ENCODE measurements at places on chromosomes 3 and 15.

GRCh38 chr3:157336252-157337009 is 100.2 kb upstream of the PTX3 start:
- DNase-seq, result no peak

- no peak for DNase-seq
These were observed 45.1 kb upstream of the AMOTL2 start for GRCh38 chr3:134419214-134419959.

DNA sequence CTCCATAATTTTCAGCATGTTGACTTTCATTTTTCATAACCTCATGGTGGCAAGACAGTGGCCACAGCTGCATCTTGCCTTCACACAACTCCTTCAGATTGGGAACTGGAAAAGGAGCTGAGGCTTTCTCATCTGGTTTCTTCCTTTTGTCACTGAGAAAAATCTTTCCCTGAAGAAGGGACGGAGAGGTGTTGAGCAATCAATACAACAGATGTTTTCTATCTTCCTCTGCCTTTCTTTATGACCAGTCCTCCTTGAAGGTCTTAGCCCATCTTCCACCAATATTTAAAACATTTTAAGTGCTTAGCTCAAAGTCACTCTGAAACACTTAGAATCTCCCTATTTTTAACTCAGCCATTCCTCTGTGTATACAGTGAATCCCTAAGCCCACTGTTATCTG is 11.9 kb downstream of the ZNF660 start:
- no peak for DNase-seq

- no peak for DNase-seq
These were observed 557.8 kb upstream of the CCDC54 start for GRCh38 chr3:106819440-106819839.

GRCh38 chr3:160184655-160185054 is 40.6 kb upstream of the C3orf80 start:
- no peak for DNase-seq

- DNase-seq, result no peak
These were observed 133.5 kb downstream of the KCNMB2 start for GRCh38 chr3:178669758-178670157.

- no peak for DNase-seq
These were observed 81.1 kb downstream of the IQCH start for GRCh38 chr15:67335534-67336222.

DNA sequence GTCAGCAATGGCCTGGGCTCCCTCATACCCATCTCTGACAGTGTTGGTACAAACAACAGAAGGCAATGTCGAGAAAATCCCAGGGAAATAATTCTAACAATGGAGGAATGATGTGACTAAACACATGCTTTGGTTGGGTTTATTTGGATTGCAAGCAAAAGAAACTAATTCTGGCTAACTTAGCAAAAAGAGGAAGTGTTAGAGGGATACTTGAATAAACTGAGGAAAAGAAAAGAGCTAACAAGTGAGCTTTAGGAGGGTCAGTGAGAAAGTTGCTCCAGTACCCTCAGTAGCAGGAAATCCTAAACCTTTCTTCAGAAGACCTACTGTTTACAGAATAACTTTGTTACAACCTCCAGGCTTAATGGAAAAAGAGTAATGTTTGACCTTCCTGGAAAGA is 264.6 kb upstream of the WNT5A start:
- DNase-seq, result no peak

GRCh38 chr15:86663304-86663703 is 583.6 kb downstream of the AGBL1 start:
- no peak for DNase-seq

DNA sequence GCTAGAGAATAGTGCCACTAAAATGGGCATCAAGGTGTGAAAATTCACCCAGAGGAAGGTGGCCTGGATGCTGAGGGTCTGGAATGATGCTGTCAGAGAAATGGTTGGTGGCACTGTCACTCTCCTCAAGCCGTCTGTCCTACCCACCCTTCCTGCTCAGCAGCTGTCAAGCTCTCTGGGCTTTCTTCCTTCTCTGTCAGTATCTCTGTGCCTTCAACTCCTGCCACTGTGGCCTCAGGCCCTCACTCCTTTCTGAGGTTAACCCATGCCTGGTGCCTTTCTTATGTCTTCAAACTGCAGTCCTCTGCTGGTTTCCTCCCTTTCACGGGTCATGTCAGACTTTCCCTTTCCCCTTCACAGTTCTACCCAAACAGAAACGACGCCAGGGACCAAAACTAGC is 4.4 kb downstream of the MYO5C start:
- DNase-seq, result no peak

- no peak for DNase-seq
These were observed 48.3 kb downstream of the EXD1 start for GRCh38 chr15:41182266-41182665.

GRCh38 chr3:16884748-16885592 is at the start of gene PLCL2:
Gene PLCL2 (plus strand): TSS chr3:16884955. CDS start chr3:16885040, 85 bp downstream.
- peak; percentile 41 for DNase-seq

- DNase-seq, result no peak
These were observed 83.1 kb downstream of the XXYLT1 start for GRCh38 chr3:195187609-195188425.

- DNase-seq, result no peak
These were observed 33.2 kb downstream of the CBLB start for GRCh38 chr3:105835606-105836005.

DNA sequence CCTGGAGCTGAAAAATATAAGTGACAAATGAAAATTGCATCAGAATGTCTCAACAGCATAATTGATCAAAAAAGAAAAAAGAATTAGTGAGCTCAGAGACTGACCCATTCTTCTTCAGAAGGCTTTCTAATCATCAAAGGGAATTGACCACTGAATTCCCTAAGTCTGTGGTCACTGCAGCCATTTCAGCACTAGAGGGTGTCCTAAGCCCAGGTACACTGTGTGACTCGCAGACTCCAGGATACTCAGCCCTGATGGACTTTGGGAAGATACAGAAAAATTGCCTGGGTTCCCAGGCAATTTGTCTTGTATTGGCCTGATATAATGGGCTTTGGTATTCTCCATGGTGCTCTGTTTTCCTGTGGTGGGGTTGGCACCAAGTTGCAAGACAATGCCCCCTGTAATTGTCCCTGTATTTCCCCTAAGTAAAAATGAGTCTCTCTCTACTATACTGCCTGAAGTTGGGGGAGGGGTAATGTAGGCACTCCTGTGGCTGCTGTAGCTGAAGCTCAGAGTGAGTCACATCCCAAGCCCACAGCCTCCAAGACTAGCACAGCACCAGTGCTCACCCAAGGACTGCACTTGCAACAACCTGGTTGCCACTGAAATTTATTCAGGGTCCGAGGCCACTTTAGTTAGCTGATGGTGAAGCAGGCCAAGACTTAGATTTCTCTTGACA is 256.0 kb upstream of the STAC start:
- no peak for DNase-seq

DNA sequence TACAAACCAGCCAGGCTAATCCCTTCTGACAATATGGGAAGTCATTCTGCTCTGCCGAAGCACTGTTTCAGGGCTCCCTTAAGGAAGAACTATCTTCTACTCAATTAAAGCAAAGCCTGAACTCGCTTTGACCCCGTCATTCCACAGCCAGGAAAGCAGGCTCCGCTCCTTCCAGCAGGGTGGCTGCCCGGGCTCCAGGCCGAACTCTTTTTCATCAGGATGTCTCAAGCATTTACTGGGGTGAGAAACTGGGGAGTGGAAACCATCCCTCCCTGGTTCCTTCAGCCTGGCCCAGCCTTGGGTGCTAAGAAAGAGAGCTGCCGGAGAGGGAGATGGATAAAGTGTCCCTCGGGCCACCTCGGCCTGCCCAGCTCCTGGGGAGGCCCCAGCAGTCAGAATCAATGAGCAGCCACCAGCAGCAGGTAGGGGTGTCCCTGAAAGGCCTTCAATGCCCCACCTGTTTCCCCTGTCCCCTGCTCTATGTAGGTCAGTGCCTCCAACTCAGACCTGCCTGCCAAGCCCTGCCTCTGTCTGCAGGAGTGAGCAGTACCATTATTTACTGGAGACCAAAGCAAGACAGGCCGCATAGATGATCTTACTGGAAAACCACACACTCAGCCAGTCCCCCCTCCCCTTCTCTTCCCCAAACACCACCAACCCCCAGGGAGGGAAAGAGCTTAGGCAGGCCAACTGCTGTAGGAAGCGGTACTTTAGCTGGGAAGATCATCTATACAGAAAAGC is 225.6 kb upstream of the TLE3 start:
- peak; percentile 71 for DNase-seq

GRCh38 chr15:81336568-81336967 is 12.6 kb upstream of the STARD5 start:
- DNase-seq, result no peak

DNA sequence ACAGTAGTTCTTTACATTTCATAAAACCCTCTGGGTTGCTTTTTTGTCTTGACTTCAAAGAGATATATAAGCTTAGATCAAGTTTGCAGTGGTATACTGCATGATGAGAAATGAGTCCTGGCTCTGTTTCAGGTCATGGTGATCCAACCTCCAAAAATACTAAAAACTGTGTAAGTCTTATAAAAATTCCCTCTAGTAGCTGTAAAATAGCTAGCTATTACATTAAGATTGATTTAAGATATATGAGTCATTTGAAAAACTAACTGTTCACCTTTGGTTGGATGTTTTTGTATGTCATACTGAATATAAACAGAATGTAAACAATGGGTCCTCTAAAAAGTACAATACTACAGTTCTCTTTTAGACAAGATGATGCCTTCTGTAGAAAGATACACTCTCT is 879.2 kb downstream of the ROBO1 start:
- no peak for DNase-seq

- no peak for DNase-seq
These were observed 20.4 kb downstream of the COLQ start for GRCh38 chr3:15501126-15501525.

DNA sequence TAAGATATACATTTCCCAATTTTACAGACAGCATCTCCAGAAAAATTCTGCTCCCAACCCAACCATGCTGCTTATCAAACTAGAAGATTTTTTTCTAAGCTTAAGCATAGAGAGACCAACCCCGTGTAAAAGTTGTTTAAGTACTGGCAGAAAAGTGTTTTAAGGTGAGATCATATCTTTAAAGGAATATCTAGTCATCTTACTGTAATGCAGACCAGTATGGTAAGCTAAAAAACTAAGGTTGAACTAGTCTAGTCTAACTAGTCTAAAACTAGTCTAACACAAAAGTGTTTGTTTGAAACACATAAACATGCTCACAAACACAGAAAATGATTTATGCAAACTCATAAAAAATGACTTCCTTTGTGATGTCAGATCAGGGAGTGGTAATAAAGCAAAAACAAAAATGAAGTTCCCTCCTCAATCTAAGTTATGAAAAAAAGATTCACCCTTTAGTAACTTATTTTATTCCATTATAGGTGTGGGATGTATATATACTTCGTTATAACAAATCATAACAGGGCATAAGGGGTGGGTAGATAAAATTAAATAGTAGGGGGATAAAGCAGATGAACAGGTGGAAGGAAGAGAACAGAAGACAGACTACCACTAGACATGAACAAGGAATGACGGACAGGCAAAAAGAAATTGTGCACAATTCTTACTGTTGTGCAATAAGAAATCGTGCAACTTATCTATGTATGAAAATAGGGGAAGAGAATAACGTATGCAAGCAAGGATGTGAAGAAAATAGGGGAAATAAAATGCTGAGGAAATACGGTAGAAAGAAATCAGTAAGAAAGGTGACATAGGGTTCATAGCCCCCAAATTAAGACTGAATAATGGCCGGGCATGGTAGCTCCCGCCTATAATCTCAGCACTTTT is 10.0 kb downstream of the MYO5A start:
- DNase-seq, result no peak

- DNase-seq, result no peak
These were observed 11.7 kb downstream of the MAP1A start for GRCh38 chr15:43529141-43529540.

DNA sequence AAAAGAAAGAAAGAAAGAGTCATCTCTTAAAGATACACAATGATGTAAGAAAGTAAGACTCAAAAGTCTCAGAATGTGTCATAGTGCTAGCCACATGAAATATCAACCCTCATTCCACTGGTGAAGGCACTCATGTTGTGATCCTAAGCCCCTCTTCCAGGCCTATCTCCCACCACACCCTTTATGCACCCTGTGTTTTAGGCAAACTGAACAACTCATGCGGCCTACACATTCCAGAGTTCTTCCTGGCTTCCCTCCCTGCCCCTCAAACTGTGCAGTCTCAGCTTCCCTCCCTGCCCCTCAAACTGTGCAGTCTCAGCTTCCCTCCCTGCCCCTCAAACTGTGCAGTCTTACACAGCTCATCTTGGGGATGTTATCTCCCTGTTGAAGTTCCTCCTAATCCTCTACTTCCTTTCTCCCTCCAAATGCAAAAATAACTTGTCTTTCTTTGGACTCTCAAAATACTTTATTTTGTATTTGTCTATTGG is 69.0 kb upstream of the FNDC3B start:
- DNase-seq, result no peak

GRCh38 chr3:63624941-63625560 is 27.4 kb upstream of the SNTN start:
- peak; percentile 5 for DNase-seq

GRCh38 chr3:156811089-156811862 is 14.9 kb upstream of the LEKR1 start:
- DNase-seq, result no peak

GRCh38 chr3:69370901-69371301 is 15.0 kb downstream of the FRMD4B start:
- DNase-seq, result no peak

DNA sequence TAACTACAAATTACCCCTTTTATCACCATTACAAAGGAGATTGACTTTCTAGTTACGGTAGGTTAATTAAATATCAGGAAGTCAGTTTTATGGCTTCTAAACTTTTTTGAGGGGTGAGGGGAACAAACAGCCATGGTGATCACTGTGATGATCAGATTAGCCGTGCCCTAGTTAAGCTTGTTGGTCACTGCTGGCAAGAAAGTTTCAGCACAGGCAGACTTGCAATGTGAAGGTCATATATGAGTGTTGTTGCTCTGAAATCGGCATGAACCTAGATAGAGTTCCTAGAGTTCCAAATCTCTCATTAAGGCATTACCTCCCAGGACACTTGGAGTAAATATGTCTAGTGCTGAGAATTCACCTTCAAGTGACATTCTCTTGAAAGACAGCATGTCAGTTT is 156.6 kb downstream of the GHSR start:
- no peak for DNase-seq

DNA sequence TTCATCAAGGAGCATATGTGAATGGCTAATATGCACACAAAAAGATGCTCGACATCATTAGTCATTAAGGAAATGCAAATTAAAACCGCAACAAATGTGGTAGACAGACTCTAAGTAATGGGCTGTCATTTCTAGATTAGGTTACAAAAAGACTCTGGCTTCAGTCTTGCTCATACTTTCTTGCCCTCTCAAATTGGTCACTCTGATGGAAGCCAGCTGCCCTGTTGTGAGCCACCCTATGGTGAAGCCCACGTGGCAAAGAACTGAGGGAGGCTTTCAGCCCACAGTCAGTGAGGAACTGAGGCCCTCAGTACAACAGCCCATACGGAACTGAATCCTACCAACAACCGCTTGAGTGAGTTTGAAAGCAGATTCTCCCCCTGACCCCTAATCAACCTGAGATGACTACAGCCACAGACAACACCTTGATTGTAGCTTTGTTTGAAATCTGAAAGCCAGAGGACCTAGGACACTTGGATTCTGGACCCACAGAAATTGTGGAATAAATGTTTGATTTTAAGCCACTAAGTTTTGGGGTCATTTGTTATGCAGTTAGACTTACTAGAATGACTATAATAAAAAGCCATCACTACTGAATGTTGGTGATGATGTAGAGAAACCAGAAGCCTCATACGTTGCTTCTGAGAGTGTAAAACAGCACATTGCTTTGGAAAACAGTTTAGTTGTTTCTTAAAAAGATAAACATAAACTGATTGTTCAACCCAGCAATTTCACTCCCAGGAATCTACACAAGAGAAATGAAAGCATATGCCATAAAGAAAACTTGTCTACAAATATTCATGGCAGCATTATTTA is 45.7 kb downstream of the EHHADH start:
- DNase-seq, result peak; percentile 22
